ENCODE measurements at places on chromosomes 6 and 20. TPM values are rescaled to one million over a fixed set of nuclear protein-coding genes. Genes with fewer than 3 reads are reported as not detected.

The ADAM33 gene
- total RNA-seq: not detected

The CTCFL gene
- not detected for total RNA-seq

The SGK2 gene
- 0.05 TPM for total RNA-seq

The PNLDC1 gene
- not detected for total RNA-seq

The GRM1 gene
- not detected for total RNA-seq

The LY6G6D gene
- total RNA-seq: not detected

The SYNE1 gene
- total RNA-seq: 67.4 TPM

The CST2 gene
- not detected for total RNA-seq

The HLA-DOA gene
- total RNA-seq: 4.3 TPM

The ME1 gene
- total RNA-seq: 5.4 TPM

The AARS2 gene
- total RNA-seq: 21.3 TPM

The CRISP2 gene
- total RNA-seq: 0.29 TPM

The GSTA3 gene
- not detected for total RNA-seq

The RIPPLY2 gene
- not detected for total RNA-seq

The ALDH8A1 gene
- not detected for total RNA-seq

The NEDD9 gene
- 13.5 TPM for total RNA-seq
